NCI-H526 (cell line): ENCODE measurements at places on chromosomes 2 and 18.

- DNase-seq: no peak
These were observed 51.0 kb upstream of the CNGA3 start for GRCh38 chr2:98295275-98295674.

DNA sequence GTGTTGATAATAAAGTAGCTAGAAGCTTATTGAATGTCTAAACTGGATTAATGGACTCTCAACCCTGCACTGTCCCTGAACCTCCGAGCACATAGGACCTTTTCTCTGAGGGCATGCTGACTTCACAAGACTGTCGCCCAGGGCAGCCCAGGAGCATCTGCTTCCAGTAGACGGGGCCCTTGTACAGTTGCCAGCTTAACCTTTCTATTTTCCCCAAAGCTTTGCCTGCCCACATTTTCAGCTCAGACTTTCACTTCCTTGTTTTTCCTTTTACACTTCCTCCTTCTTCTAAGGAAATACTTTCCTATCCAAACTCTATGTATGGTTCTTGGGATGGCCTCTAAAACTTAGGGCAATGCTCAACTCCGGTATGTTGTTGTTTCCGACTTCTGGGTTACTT, 1.3 kb downstream of the VWA3B start:
- no peak for DNase-seq

GRCh38 chr2:152497481-152498052, 162.6 kb downstream of the FMNL2 start:
- DNase-seq: no peak

GRCh38 chr2:217632043-217632442, 370.8 kb downstream of the TNS1 start:
- DNase-seq: no peak

DNA sequence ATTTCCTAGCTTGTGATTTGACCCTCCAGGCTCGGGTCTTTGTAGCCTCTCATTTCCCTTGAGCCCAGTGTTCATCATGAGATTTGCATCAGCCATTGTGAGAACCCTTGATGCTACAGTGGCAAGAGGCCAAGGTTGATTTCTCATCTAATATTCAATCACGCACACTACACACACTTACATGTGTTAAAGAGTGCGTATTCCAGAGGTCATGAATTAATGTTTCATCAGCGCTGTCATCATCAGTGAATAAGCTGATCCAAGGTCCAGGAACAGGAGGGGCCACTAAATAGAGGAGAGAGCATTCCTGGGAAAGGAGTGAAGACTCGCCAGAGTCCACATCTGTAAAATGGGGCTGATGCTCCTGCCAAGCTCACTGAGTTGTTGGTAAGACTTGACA, 276.1 kb upstream of the SIX2 start:
- DNase-seq: peak; percentile 21

GRCh38 chr2:70691497-70692140, 76.4 kb downstream of the ADD2 start:
- DNase-seq: no peak

- DNase-seq: no peak
These were observed 7.0 kb upstream of the TMX3 start for GRCh38 chr18:68721681-68722583.

DNA sequence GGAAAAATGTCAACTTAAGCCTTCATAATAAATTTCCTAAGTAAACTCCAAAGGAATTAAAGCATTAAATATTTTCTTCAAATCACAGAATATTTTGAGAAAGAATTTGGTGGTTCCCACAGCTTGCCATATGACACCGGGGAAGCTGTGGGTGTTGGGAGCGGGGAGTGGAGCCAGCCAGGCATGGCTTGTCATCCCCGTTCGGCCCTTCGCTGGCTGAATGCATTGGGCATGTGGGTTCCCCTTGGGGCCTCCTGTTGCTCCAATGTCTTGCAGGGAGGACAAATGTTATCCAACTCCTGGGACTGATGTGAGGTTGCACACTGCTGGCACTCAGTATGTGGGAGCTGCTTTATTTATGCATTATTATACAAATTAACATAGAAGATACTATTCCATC, 18.6 kb downstream of the NGEF start:
- DNase-seq: no peak

GRCh38 chr18:35592298-35592697, 10.8 kb downstream of the GALNT1 start:
- DNase-seq: no peak

GRCh38 chr2:58852243-58852642, 611.1 kb upstream of the FANCL start:
- DNase-seq: no peak

- no peak for DNase-seq
These were observed 25.5 kb downstream of the TWIST2 start for GRCh38 chr2:238873381-238873801.

- no peak for DNase-seq
These were observed 85.1 kb downstream of the NCKAP5 start for GRCh38 chr2:133483181-133483580.

GRCh38 chr2:177783835-177784744, 288.5 kb downstream of the PDE11A start:
- DNase-seq: no peak

DNA sequence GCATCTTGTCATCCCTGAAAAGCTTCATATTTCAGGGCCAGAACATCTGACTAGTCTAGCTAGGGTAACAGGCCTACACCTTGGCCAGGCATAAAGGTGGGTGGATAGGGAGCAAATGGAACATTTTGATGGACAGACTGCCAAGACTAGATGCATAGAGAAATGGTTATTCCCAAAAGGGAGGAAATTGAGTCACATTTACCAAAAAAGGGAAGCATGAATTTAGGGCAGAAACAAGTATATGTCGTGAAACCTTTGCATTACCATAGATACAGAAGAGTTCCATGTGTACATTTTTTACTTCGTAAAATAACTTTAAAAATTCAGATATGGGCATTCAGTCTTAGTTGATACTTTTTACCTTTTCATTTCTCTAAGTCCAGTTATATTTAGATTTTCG, 101.3 kb upstream of the ZEB2 start:
- no peak for DNase-seq

- no peak for DNase-seq
These were observed 20.3 kb downstream of the KYNU start for GRCh38 chr2:142897807-142898206.

DNA sequence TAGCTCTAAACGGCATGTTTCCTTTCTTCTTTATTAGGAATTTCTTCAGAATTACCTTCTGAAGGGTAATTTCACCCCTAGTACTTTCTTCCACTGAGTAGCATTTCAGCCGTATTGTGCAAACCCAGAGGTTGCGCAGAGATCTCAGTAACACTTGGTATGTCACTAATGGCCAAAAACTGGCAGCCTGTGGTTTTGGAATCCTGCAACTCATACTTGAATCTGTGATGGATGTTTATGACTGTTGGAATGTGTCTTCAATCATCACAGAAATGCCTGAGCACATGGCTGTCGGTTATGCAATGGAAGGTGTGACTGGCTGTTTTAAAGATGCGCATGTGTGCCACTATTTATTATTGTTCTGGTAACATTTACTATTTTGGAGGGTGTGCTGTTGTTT, 100.0 kb downstream of the COLEC12 start:
- DNase-seq: no peak
